Activated naive CD4-positive, alpha-beta T cell (primary cell): ENCODE measurements at places on chromosomes 6 and 20.

- no peak for DNase-seq
Measured at GRCh38 chr6:5112066-5112799, 27.1 kb downstream of the PPP1R3G start.

- no peak for DNase-seq
Measured at GRCh38 chr6:107129370-107129925, 14.1 kb upstream of the BEND3 start.

GRCh38 chr6:106083618-106084017 is 2.5 kb upstream of the PRDM1 start:
- no peak for DNase-seq

GRCh38 chr20:24873025-24873620 is 75.9 kb upstream of the CST7 start:
- no peak for DNase-seq

DNA sequence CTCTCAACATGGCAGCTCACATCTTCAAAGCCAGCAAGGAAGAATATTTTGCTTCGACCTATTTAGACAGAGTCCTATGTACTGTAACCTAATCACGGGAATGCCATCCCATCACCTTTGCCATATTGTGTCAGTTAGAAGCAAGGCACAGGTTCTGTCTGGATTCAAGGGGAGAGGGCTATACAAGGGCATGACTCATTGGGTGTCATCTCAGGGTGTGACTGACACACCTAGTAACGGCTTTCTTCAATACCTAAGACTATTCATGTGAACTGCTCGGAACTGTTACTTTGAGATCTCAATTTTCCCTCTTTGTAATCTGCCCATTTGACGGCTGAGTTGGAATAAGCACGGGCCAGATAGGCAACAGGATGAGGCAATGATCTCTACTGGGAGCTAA is 135.6 kb upstream of the HDGFL1 start:
- DNase-seq, result no peak

- DNase-seq, result peak; percentile 13
Measured at GRCh38 chr6:37653933-37654565, 43.6 kb downstream of the MDGA1 start.

GRCh38 chr6:23349521-23350147 is 776.4 kb upstream of the NRSN1 start:
- DNase-seq, result no peak
